D721Med (cell line): ENCODE measurements at places on chromosomes 6 and 20.

- DNase-seq: no peak
Observed at GRCh38 chr20:45911486-45912343, at the start of gene PLTP. TSS of gene PLTP (minus strand) at chr20:45912155. CDS start at chr20:45911452, 703 bp downstream.

DNA sequence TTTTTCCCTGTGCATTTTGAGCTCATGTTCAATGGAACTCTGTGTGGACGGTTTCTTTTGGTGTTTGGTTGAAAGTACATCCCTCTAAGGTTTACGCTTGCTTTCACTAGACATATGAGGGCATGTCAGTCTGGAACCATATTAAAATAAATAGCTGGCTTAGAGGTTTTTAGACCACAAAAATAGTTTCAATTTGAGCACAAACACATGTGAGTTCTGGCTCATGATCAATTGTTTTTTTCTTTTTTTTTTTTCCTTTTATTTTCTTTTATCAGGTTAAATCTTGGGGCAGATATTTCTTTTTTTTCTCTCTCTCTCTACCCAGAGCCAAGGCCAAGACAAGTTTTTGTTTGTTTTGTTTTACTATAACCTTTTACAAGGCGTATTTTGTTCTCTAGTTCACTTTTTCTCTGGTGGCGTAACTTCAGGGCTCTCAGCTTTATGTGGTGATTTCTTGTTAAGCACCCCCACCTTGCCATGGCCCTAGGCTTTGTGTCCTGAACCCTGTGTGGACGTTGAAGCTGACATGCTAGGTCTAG, 92.9 kb downstream of the SHLD1 start:
- DNase-seq: no peak

- no peak for DNase-seq
Observed at GRCh38 chr20:51542033-51542570, 417 bp downstream of the NFATC2 start.

DNA sequence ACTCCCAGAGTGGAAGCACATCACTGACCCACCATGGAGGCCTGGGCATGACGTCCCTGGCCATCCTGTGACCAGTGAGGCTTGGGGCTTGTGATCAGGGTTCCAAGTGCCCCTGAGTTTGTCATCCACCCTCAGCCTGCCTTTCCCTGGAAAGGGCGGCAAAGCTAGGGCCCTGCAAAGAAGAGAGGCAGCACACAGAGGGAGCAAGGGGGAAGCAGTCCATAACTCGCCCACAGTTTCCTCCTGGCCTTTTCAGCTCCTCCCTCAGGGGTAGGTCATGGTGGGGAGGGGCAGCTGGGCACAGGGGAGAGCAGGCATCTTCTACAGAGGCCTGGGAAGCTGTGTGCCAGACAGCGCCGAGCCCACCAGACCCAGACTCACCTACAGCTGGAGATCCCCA, at the start of gene NCR2:
TSS of gene NCR2 (plus strand) at position 313 of the 400 bp plus-strand sequence. CDS start 269 bp downstream, outside the sequence.
- no peak for DNase-seq
